Memory B cell (primary cell): ENCODE measurements at places on chromosomes 4 and X.

DNA sequence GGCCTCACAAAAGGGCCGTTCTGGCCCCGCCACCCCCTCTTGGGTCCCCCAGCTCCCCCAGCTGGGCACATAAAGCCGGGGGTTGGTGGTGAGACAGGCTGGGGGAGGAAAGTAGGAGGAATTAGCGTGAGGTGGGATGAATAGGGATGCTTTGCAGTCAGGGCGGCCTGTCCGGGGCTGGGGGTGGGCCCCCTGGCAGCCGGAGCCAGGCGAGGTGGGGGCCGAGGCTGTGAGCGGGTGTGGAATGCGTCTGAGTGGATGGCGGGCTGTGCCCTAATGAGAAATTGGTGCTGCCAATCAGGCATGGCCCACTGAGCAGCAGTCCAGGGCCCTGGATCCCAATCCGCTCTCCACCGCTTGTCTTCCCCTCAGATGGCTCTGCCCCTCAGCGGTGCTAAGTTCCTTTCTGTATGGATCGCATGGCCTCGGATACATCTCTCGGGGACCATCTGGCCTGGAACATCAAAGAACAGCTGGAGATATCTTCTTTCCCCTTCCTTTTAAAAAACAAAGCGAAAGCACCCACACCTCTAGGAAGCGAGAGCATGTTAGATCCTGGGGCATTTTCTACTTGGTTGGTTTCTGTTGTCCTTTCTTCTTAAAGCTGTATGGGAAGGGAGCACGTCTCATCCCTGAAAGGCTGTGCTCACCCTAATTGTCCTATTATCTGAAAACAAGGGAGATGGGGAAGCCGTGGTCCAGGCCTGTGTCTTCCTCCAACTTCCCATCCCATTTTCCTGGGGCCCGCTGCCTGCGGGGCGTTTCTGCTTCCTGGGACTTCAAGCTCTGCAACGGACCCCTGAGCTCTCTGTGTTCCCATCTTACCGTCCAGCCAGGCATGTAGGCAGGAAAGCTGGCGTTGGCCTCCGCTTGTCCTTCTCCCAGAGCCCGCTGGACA lies 106.9 kb downstream of the SORCS2 start:
- no peak overlapping the region for H3K27ac ChIP-seq
- peaks cover 2% of the 10 kb centered on the region for H3K27me3 ChIP-seq
- H3K36me3 ChIP-seq = no peaks in the 10 kb centered on the region
- no peak for DNase-seq

DNA sequence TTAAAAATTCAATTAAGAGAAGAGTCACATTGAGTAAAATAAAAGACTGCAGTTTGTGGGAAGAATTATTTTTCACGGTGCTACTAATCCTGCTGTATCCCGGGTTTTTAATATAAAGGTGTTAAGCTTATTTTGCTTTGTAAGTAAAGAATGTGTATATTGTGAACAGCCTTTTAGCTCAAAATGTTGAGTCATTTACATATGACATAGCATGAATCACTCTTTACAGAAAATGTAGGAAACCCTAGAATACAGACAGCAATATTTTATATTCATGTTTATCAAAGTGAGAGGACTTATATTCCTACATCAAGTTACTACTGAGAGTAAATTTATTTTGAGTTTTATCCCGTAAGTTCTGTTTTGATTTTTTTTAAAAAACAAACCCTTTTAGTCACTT lies 39.7 kb downstream of the IRS4 start:
- no peak for DNase-seq
- H3K27me3 ChIP-seq = peaks cover 1% of the 10 kb centered on the region
- H3K27ac ChIP-seq = no peak overlapping the region
- no peak overlapping the region for H3K4me3 ChIP-seq

- no peaks in the 10 kb centered on the region for H3K4me1 ChIP-seq
- DNase-seq = no peak
- H3K36me3 ChIP-seq = no peaks in the 10 kb centered on the region
- no peak overlapping the region for H3K4me3 ChIP-seq
- no peak overlapping the region for H3K27ac ChIP-seq
These were observed 29.8 kb upstream of the SLC7A3 start for GRCh38 chrX:70960730-70961129.

DNA sequence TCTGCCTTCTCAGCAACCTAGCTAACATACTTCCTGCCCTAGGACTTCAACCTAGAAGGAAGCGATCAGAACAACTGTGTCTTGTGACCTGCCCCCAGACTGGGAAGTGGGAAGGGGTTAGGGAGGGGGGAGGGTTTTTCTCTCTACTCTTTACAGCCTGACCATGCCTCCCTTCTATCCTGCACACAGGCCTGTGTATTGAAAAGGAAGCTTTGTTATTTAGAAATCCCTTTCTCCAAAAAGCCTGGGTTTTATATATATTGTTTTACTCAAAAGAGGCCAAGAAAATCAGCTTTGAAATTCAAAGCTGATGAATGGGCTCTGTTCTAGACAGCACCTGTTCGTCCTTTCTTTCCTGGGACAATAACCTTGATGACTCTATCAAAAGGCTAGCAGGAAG lies 35.2 kb upstream of the SMS start:
- no peak overlapping the region for H3K27ac ChIP-seq
- H3K27me3 ChIP-seq = no peaks in the 10 kb centered on the region
- H3K36me3 ChIP-seq = peaks cover 3% of the 10 kb centered on the region
- H3K4me3 ChIP-seq = no peak overlapping the region

GRCh38 chrX:149825424-149825823 lies 43.7 kb downstream of the MAGEA9 start:
- no peak overlapping the region for H3K27ac ChIP-seq
- H3K4me3 ChIP-seq = no peak overlapping the region
- H3K27me3 ChIP-seq = peaks cover 9% of the 10 kb centered on the region
- peaks cover 11% of the 10 kb centered on the region for H3K4me1 ChIP-seq
- no peak for DNase-seq

GRCh38 chrX:110678591-110678990 lies 117.0 kb downstream of the CHRDL1 start:
- no peak overlapping the region for H3K4me3 ChIP-seq
- DNase-seq = no peak
- H3K4me1 ChIP-seq = no peaks in the 10 kb centered on the region
- no peak overlapping the region for H3K27ac ChIP-seq

DNA sequence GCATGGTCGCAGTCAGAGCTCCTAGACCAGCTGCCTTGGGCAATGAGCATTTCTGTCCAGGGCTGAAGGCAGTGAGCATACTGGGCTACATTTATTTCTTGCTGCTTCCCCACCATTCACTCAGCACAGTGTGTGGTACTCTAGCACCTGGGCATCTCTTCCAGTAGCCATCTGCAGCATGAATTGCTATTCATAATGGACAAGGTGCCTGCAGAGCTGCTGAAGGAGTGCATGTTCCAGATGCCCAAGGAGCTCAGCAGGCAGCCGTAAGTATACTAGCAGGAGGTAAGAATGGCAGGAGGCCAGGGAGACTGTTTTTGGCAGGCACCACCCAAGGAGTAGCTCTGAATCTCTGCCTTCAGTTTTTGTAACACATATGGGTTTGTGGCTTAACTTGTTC lies 110.4 kb upstream of the RXFP1 start:
- no peaks in the 10 kb centered on the region for H3K4me1 ChIP-seq
- H3K4me3 ChIP-seq = no peak overlapping the region
- no peak for DNase-seq
- no peak overlapping the region for H3K27ac ChIP-seq
- H3K36me3 ChIP-seq = no peaks in the 10 kb centered on the region
